ENCODE measurements at places on chromosomes 5 and 9.

DNA sequence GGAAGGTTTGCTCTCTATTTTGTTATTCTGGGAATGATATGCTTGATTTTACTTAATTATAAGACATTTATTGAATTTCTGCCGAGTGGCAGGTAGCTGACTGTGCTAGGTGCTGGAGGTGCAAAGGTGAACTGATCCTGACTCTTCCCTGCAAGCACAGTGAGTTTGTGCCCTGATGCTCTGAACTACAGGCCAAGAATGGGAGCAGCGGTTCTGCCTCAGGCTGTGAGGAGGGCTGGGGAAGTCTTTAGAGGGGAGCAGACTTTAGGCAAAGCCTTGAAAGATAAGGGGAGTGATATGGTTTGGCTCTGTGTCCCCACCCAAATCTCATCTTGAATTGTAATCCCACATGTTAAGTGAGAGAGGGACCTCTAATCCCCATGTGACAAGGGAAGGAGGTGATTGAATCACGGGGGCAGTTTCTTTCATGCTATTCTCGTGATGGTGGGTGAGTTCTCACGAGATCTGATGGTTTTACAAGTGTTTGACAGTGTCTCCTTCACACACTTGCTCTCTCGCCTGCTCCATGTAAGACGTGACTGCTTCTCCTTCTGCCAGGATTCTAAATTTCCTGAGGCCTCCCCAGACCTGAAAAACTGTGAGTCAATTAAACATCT is 73.1 kb downstream of the NDFIP1 start:
- DNase-seq, result no peak

- DNase-seq, result no peak
Measured at GRCh38 chr9:6788162-6789016, 30.6 kb downstream of the KDM4C start.

- DNase-seq, result no peak
Measured at GRCh38 chr5:7053125-7053524, 339.9 kb downstream of the TENT4A start.

GRCh38 chr5:115274584-115274983 is 11.9 kb upstream of the PGGT1B start:
- no peak for DNase-seq

DNA sequence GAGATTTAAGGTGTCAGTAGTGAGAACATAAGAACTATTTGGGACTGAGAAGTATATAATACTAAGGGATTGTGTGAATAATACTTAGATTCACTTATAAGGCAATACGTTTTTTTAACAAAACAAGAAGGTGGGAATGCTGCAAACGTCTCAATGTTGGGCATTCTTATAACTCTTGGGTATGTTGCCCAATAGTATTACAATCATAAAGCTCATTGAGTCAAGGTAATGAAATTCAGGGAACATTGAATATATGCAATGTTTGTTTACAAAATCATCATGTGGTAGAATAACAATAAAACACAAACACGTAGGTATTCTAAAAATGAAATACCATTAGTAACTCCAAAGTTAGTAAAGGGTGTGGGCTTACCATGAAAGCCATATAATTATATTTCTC is 400.7 kb downstream of the KIAA0825 start:
- DNase-seq, result no peak

DNA sequence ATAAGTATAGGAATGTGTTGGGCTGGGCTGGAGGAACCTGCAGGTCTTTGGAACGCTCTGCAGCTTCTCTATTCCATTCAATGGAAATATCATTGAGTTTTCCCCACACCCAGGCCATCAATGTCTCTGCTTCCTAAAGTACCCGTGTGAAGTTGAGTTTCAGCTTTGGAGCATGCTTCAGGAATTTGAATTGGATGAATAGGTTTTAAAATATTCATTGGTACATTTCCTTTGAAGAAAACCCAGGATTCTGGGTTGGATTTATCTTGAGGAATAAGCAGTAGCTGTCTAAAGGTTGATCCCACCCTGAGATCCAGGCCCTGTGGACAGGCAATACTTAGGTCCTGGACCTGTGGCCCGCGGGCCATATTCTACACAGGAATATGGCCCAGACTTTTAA is 37.3 kb downstream of the INSYN2B start:
- DNase-seq, result no peak

- DNase-seq, result peak; percentile 61
Measured at GRCh38 chr5:142095651-142096330, 12.8 kb upstream of the NDFIP1 start.

- no peak for DNase-seq
Measured at GRCh38 chr5:35598707-35599370, 18.8 kb upstream of the SPEF2 start.

GRCh38 chr5:2131196-2131595 is 248.5 kb upstream of the IRX4 start:
- no peak for DNase-seq

DNA sequence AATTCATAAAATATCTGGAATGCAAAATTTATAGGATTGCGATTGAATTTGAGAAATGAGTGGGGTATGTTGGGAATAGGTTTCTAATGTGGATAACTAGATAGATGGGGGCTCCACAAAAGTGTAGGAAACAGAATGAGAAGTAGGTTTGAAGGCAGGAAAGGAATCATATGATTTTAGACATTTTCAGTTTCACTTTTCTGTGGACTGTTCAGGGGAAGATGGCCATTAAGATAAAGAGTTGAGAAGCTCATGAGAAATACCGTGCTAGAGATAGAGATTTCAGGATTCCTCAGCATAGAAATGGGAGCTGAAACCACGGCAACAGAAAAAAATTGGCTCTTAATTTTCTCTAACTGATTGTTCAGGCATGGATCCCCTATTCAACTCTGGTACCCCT is 163.4 kb upstream of the CD180 start:
- no peak for DNase-seq

- DNase-seq, result no peak
Measured at GRCh38 chr9:5042661-5043178, 57.6 kb downstream of the JAK2 start.

DNA sequence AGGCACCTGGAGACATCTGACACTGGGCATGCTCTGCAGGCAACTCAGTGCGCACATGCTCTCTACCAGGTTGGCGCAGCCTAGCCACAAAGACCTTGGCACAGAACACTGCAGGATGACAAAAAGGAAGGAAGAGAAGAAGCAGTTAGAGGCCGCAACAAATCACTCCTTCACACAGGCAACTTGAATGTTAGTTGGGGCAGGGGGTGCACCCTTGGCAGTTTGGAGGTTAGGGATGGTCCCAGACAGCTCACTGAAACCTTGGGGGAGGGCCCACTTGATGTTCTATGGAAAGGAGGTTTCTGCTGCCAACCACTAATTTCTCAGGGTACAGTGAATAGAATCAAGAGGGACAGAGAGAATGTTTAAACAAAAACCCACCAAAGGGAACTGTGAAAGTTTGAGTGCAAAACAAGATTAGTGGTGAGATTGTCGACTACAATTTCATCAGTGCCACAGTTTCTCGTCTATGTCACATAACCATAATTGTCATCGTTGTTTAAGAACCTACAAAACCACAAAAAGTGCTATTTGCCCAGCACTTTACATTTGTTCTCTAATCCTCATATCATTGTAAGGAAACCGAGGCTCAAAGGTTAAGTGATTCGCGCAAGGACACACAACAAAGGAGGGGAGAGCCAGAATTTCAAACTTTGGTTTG is 48.7 kb downstream of the FBXW11 start:
- peak; percentile 26 for DNase-seq

GRCh38 chr9:121689461-121690157 is 38.2 kb downstream of the DAB2IP start:
- no peak for DNase-seq

- no peak for DNase-seq
Measured at GRCh38 chr5:108093186-108093585, 288.7 kb downstream of the FBXL17 start.

- no peak for DNase-seq
Measured at GRCh38 chr9:27699621-27700020, 126.3 kb upstream of the C9orf72 start.

- no peak for DNase-seq
Measured at GRCh38 chr9:101479338-101480030, 43.9 kb upstream of the ALDOB start.

DNA sequence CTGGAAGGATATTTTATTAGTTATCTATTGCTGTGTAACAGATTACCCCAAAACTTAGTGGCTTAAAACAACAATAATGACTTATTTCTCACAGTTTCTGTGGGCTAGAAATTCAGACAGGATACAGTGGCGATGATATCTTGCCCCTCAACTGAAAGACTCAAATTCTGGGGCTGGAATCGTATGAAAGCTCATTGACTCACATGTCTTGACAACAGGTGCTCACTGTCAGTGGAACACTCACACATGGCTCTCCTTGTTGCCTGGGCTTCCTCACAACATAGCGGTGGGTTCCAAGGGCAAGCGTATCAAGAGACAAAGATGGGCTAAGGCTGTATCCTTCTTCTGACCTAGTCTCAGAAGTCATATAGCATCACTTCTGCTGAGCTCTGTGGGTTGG is 3.7 kb upstream of the GNPDA1 start:
- DNase-seq, result no peak

GRCh38 chr5:141127305-141127704 is 5.7 kb downstream of the PCDHB4 start:
- no peak for DNase-seq

GRCh38 chr5:40367255-40367654 is 312.5 kb upstream of the PTGER4 start:
- no peak for DNase-seq

GRCh38 chr9:113973963-113974413 is 97.9 kb downstream of the ZNF618 start:
- DNase-seq, result no peak

GRCh38 chr5:140110646-140110957 is 3.3 kb upstream of the PURA start:
- DNase-seq, result no peak

DNA sequence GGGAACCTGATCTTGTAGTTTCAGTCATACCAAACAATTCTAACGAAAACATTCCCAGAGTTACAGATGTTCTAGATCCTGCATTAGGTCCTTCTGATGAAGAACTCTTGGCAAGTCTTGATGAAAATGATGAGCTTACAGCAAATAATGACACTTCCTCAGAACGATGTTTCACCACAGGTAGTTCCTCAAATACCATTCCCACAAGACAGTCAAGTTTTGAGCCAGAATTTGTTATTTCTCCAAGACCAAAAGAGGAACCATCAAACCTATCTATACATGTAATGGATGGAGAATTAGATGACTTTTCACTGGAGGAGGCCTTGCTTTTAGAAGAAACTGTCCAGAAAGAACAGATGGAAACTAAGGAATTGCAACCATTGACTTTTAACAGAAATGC is 21.0 kb downstream of the RMI1 start:
- no peak for DNase-seq

GRCh38 chr5:149408252-149409099 is 29.4 kb upstream of the IL17B start:
- no peak for DNase-seq

DNA sequence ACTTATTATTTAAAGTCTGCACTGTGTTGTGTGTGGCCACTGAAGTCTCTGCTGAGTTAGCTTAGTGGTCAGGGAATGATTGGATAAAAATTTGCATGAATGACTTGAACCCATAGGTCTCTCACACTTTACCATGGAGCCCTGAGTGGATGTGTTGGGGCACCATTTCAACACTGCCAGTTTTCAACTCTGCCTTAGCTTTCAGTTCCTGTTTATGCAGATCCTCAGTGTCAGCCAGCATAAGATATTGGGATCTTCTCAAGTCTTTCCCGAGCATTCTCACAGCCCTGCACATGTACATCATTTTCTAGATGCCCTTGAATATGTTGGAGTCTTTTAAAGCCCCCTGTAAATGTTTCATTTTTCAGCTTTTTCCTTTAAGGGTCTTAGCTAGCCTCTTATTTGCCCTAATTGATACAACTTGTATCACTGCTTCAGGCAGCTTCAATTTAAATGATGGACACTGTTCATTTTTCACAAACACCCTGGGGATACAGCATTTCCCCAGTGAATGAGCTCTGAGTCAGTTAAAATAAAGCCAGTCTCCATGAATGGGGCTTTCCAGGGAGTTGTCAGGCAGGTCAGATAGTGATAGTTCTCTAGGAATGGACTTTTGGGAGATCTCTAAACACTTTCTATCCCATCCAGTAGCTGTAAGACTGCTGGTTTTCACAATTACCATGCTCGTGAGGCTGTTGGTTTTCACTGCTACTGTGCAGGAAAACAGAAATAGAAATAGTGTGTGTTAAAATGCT is 211.9 kb upstream of the PAPPA start:
- no peak for DNase-seq

- DNase-seq, result no peak
Measured at GRCh38 chr9:30575218-30575617, 1809.2 kb upstream of the ACO1 start.

GRCh38 chr9:36884721-36885120 is 149.3 kb downstream of the PAX5 start:
- no peak for DNase-seq

DNA sequence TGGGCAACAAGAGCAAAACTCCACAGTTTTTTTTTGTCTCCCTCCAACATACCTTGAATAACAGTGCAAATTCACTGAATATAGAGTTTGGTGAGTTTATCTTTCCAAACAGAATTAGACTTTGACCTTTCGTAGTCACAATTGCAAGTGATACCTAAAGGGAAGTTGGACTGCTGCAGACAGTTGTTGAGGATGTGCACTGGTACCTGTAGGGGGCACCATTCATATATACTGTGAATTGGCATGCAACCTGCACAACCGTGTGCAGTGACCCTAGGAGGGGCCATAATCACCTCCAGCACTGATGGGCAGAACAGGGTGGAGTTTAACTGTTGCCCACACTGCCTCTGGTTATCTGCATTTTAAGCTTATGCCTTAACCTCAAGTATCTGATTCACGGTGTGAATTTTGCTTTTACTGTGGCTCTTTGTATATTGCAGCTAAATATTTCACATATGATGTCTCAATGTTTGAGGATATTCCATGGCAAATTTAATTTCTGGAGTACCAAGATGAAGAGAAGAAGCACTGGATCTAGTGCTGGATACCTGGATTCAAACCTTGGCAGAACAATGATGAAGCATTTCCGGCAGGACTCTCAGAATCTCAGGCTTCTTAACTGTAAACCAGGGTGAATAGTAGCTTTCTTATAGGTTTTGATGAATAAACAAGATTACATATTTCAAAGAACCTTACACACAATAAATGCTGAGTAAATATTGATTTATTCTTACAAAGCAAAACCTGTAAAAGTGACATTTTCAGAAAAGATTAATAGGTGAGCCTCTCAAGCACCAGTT is 144.3 kb downstream of the ACTBL2 start:
- DNase-seq, result no peak

DNA sequence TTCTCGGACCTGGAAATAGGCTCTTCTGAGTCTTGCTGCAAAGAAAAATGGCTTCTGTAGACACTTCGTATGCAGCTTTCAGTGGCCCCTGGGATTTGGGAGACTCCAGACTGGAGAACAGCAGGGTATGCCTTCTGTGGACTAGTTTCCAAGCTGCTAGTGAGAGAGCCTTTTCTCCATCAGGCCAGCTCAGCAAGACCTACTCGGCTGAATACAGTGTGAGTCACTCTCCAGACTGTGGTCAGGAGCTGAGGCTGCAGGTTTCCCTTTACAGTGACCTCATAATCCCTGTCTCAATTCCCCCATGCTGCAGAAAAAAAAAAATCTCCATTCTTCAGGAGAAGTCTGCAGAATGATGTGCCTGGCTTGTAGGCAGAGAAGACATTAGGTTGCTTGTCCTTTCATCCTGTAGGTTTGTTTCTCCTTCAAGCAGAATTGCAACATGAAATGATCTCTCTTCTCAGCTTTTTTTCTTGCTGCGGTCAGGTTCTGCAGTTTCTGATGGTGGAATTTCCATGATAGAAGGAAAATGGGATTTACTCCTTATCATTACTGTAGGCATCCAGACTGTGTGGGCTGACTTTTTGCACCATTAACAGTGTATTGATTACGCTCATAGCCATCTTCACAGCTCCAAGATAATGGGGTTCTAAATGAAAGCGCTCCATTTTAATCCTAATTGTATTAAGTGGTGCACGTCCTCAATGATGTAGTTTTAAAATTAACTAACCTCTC is 78.3 kb upstream of the TNFSF8 start:
- DNase-seq, result no peak

All from stimulated activated CD8-positive, alpha-beta memory T cell treated with anti-CD3 and anti-CD28 coated beads, Interleukin-7, amount 100 ng/mL, for 24 hours (primary cell).